ENCODE measurements at places on chromosomes 13 and 19.

DNA sequence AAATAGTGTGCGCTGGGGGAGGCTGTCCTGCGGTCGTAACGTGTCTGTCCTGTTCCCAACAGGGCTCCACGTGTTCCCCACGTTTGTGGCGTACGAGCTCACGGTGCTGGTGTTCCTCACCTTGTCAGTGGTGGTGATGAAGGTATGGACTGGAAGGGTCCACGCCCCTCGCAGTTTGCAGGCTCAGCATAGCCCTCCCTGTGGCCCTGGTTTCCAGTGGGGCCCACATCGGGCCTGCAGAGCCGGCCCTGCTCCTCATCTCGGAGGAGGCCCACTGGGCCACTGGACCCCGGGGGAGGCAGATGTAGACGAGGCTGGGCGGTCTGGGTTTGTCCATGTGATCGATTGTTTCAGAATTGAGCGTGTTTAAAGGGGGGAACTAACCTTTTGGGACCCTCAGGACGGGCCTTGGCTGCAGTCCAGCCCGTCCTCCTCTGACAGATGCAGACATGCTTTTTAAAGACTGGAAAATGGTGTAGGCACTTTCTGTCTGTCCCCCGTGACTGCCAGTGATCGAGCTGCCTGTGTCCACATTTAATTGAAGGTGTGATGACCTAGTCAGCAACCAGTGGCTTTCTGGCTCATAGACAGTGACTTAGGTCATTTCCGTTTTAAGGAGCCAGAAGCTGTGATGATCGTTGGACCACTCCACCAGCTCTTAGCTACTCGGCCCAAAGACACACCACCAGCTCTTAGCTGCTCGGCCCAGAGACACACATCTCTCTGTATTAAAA lies 37.1 kb upstream of the TFDP1 start:
- DNase-seq = no peak

- DNase-seq = peak; percentile 58
These were observed 54.3 kb downstream of the SLAIN1 start for GRCh38 chr13:77751513-77752456.

- no peak for DNase-seq
These were observed 5.0 kb upstream of the SLC46A3 start for GRCh38 chr13:28723806-28724205.

- DNase-seq = peak; percentile 64
These were observed 22.3 kb upstream of the LAMP1 start for GRCh38 chr13:113274721-113275120.

DNA sequence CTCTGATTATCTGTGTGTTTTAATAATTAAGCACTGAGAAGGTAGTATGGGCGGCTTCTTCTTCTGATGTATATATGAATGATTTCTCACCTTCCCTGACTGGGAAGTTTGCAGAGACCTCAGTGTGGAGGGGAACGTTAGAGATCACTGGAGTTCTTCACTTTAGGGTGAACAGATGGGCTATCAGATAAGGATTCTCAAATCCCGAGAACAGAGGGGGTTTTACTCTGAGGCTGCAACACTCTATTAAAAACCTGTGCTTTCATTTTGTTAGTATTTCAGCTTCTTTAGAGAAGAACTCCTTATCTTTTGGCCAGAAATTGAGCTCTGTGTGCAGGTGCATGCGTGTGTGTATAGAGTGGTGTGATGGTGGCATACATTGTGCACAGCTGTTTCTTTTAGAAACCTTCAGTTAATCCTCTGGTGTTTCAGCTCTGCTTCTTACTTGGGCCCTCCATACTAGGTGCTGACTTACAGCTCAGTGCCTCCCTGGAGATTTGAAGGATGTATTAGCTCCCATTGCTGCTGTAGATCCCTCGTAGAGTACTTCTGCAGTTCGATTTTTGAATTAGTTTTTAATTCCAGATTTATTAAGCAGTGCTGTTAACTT lies 45.3 kb upstream of the PCDH9 start:
- no peak for DNase-seq

- no peak for DNase-seq
These were observed 5.2 kb downstream of the POLRMT start for GRCh38 chr19:628168-628567.

- DNase-seq = no peak
These were observed 29.0 kb downstream of the CKM start for GRCh38 chr19:45293682-45294081.

- DNase-seq = peak; percentile 47
These were observed 2.5 kb downstream of the SF3A2 start for GRCh38 chr19:2239173-2239572.

DNA sequence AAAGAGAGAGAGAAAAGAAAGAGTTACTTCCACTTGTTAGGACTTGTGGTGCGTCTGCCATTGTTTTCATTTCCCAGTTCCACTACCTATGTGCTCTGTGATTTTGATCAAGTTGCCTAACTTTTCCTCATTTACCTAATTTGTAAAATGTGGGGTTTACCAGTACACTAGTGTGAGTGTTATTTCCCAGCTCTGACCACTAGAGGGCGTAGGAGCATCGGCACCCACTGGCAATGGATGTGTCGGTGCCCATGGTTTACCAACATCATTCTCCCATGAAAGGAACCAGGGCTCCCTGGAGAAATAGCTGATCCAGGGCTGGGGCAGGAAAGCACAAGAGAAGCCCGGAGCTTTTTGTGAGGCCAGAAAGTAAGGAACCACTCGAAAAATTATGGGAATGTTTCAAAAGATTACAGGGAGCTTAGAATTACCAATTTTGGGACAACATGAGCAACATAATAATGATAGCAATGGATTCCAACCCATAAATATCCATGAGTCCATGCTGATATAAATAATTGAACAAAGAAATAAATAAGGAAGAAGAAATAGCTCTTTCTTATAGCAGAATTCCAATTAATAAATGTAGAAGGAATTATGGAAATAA lies 15.1 kb upstream of the CEACAM4 start:
- DNase-seq = peak; percentile 81

DNA sequence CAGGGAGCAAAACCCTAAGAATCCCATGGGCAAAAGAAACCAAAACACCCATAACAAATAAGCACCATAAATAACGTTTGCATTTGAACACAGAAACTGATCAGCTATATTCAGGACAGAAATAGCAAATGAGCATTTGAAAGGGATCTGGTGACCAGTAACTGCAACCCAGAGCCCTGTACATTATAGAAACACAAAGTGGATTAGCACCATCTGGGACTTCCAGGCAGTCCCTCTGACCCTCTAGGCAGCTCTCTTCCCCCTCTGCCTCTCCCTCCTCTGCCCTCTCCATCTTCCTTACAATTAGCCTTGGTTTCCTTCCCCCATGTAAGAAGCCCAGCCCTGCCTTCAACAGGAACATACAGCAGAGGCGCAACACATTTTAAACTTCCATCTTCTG lies 215.0 kb downstream of the DCLK1 start:
- no peak for DNase-seq

DNA sequence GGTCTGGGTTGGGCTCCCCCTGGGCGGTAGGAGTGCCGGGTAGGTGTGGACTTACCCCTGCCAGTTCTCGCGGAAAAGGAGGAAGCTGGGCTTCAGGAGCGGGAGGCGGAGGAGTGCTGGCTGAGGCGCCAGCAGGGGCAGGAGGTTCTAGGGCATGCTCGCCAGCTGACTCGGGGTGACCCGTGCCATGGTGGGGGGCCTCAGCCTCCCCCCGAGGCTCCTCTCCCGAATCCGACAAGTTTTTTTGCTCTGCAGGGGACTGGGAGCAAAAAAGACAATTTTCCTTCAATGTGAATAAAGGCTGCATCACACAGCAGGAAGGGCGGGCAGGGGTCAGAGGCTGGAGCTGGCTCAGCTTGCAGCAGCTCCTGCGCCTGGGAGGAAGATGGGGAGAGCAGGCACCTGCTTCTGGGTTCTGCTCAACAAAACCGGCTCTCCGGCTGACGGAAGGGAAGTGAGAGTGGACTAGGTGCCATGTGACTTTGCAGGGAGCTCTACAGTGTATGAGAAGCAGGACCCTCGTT lies 26.5 kb downstream of the RANBP3 start:
- DNase-seq = peak; percentile 67

GRCh38 chr13:98581971-98582702 lies 5.2 kb upstream of the STK24 start:
- peak; percentile 73 for DNase-seq

DNA sequence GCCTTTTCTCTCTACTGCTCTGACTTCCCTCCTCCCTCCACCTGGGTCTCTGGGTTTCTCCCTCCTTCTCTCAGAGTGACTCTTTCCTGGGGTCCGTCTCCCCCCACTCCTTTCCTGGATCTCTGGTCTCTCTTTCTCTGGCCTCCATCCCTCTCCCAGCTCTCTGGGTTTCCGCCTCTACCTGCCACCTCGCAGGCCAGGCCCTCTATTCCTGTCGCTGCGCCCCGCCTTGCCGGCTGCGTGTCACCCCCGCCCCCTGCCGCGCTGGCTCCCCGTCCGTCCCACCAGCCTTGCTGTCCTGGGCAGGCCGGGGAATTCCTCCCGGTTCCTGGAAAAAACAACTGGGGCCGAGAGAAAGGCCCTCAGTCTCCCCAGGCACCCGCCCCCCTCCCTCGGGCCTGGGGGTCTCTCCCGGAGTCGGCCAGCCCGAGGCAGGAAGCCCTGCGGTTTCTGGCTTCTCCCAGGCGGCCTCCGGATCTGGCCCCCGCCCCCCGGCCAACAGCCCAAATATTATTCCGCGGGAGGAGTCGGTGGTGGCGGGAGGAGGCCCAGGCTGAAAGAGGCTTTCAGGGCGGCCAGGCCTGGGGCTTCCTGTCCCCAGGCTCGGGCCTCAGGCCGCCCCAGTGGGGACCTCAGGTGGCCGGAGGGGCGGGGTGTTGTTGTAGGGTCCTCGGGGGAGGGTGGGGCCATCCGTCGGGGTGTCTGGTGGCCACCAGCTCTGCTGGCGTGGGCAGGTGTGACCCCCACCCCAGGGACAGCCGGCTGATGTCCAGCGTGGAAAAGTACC lies 9.3 kb downstream of the IRF2BP1 start:
- no peak for DNase-seq

- DNase-seq = no peak
These were observed 21.0 kb downstream of the COMP start for GRCh38 chr19:18769989-18770528.

GRCh38 chr13:27148900-27149299 lies 22.7 kb downstream of the USP12 start:
- DNase-seq = no peak

GRCh38 chr13:35025314-35025713 lies 83.2 kb downstream of the NBEA start:
- no peak for DNase-seq

DNA sequence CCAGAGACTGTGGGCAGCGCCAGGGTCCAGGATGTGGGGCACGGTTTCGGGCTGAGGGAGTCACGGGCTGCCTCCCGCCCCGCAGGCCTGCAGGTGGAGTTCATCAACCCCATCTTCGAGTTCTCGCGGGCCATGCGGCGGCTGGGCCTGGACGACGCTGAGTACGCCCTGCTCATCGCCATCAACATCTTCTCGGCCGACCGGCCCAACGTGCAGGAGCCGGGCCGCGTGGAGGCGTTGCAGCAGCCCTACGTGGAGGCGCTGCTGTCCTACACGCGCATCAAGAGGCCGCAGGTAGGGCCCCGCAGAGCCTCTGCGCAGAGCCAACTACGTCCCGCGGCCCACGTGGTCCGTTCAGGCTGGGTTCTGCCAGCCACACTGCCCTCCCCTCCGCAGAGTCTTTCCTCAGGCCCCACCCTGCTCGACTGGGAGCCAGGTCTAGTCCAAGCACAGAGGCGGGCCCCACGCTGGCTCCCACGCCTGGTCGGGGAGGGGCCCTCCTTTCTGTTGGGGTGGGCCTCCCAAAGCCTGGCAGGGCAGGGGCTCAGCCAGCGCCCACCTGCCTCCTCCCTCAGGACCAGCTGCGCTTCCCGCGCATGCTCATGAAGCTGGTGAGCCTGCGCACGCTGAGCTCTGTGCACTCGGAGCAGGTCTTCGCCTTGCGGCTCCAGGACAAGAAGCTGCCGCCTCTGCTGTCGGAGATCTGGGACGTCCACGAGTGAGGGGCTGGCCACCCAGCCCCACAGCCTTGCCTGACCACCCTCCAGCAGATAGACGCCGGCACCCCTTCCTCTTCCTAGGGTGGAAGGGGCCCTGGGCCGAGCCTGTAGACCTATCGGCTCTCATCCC lies 2.0 kb upstream of the POLD1 start:
- DNase-seq = no peak

GRCh38 chr13:80180740-80181355 lies 160.1 kb downstream of the SPRY2 start:
- DNase-seq = no peak

DNA sequence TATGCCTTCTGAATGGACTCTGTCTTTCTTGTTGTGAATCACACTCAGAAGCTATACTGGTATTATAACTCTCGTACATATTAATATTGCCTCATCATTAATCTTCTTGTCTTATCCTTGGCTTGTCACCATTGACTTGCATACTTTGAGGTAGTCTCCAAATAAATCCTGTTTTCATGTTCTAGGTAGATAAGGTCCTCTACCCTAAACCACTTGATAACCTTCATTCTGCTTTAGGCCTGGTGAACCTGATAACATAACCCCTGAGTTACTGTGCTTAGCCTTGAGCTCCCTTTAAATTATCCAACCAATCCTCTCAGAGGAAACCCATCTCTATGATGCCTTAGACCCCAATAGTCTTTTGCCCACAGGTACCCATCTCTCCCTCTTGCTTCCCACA lies 1162.3 kb downstream of the SLITRK1 start:
- DNase-seq = no peak

- no peak for DNase-seq
These were observed 78.9 kb downstream of the TEX29 start for GRCh38 chr13:111399334-111399733.

DNA sequence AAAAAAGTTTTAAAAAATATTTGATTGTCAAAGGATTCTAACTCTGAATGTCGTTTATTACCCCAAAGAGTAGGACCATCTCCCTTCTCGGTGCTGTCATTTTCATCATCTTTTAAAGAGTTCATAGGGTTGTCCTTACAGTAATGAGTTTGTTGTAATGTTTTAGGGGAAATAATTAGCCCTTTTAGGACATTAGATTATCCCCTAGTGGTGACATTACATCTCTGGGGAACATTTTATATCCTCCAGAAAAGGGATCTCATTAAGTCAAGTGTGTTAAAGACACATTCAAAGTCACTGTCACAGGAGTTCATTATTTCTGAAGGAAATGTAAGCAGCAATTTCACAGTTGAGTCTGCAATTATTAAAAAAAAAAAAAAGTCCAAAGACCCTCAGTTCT lies 99.3 kb upstream of the GJB6 start:
- DNase-seq = no peak

DNA sequence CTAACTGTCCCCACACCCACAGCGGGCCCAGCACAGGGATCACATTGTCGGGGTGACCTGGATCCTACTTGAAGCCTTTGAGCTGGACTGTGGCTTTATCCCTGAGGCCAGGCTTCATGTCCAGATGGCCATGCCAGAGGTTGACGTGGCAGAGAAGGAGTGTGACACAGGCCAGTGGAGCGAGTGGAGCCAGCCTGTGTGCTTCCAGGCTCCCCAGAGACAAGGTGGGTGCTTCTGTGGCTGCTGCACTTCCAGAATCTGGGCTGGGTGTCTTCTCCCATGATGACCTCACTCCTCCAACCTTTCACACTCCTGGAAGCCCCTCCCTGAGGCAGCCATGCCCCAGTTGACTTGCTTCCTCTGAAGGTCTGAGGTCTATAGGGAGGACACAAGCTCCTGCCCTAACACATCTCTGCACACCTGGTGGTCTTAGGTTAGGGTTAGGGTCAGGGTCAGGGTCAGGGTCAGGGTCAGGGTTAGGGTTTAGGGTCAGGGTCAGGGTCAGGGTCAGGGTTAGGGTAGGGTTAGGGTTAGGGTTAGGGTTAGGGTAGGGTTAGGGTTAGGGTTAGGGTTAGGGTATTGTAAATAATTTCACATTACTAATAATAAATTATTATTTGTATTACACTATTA lies 13.1 kb upstream of the MZF1 start:
- no peak for DNase-seq

GRCh38 chr13:93984876-93985275 lies 494.6 kb downstream of the DCT start:
- no peak for DNase-seq

- DNase-seq = no peak
These were observed 904.8 kb upstream of the PCDH20 start for GRCh38 chr13:62320129-62321108.

All from suppressor macrophage (primary cell).